HepG2 (cell line): ENCODE measurements at places on chromosomes 2 and 18. TPM values are rescaled to one million over a fixed set of nuclear protein-coding genes. Genes with fewer than 3 reads are reported as not detected.

DNA sequence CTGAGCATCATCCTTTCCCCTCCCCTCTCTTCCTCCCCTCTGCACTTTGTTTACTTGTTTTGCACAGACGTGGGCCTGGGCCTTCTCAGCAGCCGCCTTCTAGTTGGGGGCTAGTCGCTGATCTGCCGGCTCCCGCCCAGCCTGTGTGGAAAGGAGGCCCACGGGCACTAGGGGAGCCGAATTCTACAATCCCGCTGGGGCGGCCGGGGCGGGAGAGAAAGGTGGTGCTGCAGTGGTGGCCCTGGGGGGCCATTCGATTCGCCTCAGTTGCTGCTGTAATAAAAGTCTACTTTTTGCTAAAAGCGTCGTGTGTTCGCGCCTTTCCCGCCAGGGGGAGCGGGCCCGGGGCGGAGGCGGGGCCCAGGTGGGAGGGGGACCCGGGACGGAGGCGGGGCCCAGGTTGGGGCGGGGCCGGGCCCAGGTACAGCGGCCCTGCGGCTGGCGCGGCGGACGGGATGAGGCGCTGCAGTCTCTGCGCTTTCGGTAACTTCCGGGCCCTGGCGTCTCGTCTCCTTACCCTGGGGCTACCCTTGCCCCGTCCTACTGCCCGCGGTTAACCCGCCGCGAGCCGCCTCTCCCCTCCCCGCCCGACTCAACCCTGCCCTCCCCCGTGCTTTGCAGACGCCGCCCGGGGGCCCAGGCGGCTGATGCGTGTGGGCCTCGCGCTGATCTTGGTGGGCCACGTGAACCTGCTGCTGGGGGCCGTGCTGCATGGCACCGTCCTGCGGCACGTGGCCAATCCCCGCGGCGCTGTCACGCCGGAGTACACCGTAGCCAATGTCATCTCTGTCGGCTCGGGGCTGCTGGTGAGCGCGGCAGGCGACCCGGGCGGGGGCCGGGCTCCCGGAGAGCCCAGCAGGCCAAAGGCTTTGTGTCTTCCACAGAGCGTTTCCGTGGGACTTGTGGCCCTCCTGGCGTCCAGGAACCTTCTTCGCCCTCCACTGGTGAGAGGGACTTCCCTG, at the start of gene KRTCAP3:
TSS of gene KRTCAP3 (plus strand) at position 424 of the 962 bp plus-strand sequence. CDS start at position 456, 32 bp downstream.
- peaks cover 19% of the 10 kb centered on the region for H3K36me3 ChIP-seq
- DNase-seq, result no peak
- no peak within 1 kb of the TSS for H3K27ac ChIP-seq
- H3K4me3 ChIP-seq, result no peak within 1 kb of the TSS

DNA sequence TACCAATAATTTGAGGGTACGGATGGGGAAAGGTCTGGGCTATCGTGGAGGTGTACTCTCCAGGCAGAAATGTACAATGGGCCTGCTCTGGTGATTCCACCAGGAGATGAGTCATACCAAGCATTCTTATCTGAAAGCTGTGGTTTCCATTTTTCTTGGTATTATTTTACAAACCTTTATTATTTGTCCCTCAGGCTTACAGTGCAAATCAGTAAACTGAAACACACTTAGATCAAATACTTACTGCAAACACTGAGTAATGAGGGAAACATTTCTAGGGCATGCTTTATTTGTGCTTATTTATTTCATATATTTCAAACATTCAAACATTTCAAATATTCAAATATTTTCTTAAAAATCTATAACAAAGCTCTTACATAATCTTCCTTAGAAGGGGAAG, 319.8 kb downstream of the RND3 start:
- no peaks in the 10 kb centered on the region for H3K27me3 ChIP-seq
- H3K4me3 ChIP-seq, result no peak overlapping the region
- H3K36me3 ChIP-seq, result no peaks in the 10 kb centered on the region
- H3K4me1 ChIP-seq, result no peaks in the 10 kb centered on the region
- DNase-seq, result no peak

DNA sequence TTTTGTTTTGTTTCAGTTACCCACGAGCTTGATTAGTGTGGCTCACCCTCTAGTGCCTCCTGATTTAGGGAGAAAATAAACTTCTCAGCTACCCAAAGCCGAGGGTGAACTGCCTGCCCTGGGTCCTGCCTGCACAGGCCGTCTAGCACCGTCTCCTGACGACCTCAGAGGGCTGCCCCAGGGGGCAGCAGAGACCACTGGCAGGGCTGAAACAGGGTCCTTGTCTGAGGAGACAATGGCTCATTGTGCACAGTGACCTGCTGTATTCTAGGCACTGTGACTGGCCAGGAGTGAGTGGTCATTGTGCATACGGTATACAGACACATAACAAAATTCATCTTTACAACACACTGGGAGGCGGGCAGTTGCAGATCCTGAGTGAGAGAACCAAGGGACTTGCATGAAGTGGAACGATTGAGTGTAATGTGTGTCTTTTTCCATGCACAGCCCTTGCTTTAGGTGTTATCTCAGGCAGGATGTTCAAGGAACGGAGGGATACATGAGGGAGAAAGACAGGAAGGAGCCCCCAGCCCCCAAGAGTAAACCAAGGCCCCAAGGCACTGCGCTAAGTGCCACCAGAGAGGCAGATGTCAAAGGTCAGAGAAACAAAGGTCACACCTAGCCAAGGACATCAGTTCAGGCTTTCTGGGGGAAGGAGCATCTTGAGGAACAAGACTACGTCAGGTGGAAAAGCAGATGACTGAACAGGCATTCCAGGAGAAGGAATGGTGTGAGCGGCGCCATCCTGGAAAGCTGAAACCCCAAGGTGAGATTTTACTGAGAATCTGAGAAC, 421.3 kb downstream of the LPIN1 start:
- peak; percentile 60 for DNase-seq
- H3K4me1 ChIP-seq, result no peaks in the 10 kb centered on the region
- H3K27ac ChIP-seq, result no peak overlapping the region
- H3K27me3 ChIP-seq, result no peaks in the 10 kb centered on the region
- no peak overlapping the region for H3K4me3 ChIP-seq

GPR35 gene
- 21.6 and 27.1 TPM in 2 replicates for total RNA-seq

LRP1B gene
- total RNA-seq, result 0.04 TPM in 1 of 2 replicates, not detected in the other
